ENCODE measurements at places on chromosomes 5 and 9.

GRCh38 chr5:112479418-112479817, 60.3 kb upstream of the EPB41L4A start:
- no peak for DNase-seq

DNA sequence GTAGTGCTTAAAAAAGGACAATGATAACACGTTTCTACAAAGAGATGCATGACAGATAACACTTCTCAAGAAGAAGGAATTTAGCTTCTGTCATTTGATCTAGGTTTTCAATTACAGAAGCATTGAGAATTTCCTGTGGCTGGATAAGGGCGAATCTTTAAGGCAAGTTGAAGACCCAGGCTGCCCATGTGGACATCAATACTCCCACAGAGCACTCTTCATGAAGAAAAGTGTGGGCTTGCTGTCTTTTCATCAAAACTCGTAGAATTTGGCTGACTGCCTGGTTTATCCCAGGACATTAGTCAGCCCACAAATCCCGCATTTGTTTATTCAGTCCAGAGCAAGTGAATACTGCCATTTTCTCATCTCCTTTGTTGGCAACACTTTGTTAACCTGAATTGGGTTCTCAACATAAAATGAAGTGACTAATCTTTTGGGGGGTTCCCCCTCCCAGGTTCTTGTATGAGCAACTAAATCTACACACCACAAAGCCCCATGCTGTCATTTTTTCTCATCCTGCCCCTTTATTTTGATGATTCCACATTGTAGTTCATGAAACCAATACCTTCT, 43.4 kb upstream of the CDKN2B start:
- no peak for DNase-seq

- DNase-seq, result no peak
Measured at GRCh38 chr5:56389261-56389660, 156.1 kb upstream of the ANKRD55 start.

- no peak for DNase-seq
Measured at GRCh38 chr5:132877938-132878337, 4.5 kb downstream of the LEAP2 start.

DNA sequence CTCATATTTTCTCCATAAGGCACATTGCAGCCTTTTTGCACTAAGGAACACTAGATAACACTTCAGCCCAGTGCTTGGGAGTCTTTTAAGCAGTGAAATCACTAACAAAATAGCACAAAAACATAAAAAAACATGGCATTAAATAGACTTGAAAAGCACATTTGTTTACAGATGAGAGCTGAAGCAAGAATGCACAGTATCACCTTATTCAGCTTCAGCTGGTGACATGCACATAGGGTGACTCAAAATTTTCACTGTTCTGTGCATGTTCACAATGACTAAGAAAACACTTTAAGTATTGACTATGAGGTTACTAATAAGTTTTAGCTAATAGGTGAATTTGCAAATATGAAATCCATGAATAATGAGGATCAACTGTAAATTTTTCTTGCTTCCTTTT, 293.9 kb upstream of the TARS1 start:
- DNase-seq, result no peak

GRCh38 chr9:117963493-117964090, 259.4 kb downstream of the TLR4 start:
- DNase-seq, result no peak

DNA sequence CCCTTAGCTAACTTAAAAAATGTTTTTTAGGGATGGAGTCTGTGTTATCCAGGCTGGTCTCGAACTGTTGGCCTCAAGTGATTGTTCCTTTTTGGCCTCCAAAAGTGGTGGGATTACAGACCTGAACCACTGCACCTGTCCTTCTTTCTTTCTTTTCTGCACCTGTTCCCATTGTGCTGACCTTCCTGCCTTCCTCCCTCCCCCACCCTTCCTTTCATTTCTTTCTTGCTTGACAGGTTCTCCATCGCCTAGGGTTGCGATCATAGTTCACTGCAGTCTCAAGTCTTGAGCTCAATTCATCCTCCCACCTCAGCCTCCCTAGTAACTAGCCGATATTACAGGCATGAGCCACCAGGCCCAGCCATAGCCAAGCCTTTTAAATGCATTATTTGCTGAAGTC, 20.6 kb downstream of the JMY start:
- DNase-seq, result peak; percentile 28

DNA sequence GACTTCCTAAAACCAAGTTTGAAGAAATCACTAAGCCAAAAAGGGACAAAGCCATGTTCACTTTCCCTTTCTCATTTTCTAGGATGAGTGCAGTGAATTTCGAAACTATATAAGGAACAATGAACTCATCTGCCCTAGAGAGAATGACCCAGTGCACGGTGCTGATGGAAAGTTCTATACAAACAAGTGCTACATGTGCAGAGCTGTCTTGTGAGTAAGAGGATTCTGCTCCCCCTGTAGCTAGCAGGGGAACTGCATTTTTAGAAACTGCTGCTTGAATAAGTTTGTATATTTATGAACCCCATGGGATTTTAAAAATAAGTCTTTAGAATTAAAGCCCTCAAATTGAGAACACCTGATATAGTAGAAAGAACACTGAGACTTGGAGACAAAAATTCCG, 42.7 kb upstream of the SPINK14 start:
- DNase-seq, result no peak

All from ELF-1 (cell line).